HFFc6 (cell line): ENCODE measurements at places on chromosomes 7 and 10.

- no peaks in the 10 kb centered on the region for H3K36me3 ChIP-seq
- peak; percentile 43 for DNase-seq
- no peaks in the 10 kb centered on the region; the same call in 1 of the 2 replicates for H3K27me3 ChIP-seq
- H3K4me3 ChIP-seq, result no peak overlapping the region
- peaks cover 16% of the 10 kb centered on the region for H3K4me1 ChIP-seq
- H3K27ac ChIP-seq, result no peak overlapping the region
Measured at GRCh38 chr7:111005445-111005844, 85.5 kb upstream of the LRRN3 start.

DNA sequence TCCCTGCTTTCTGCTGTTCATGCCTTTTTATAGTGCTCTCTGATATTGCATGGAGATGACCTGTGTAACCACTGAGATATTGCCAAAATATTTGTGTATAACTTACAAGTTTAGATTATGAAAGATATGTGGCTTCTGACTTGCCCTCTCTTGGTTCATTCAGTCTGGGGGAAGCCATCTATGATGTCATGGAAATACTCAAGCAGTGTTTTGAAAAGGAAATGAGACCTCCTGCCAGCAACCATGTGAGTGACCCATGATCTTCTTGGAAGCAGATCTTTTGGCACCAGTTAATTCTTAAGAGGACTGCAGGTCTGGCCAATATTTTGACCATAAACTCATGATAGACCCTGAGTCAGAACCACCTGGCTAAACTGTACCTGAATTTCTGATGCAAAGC lies 183.0 kb downstream of the THSD7A start:
- no peak for DNase-seq
- no peaks in the 10 kb centered on the region for H3K27me3 ChIP-seq
- H3K4me3 ChIP-seq, result no peak overlapping the region
- H3K4me1 ChIP-seq, result no peaks in the 10 kb centered on the region

GRCh38 chr10:14541379-14541778 lies 210.7 kb upstream of the FRMD4A start:
- peaks cover 10% of the 10 kb centered on the region; the same call in 1 of the 2 replicates for H3K36me3 ChIP-seq
- H3K27me3 ChIP-seq, result no peaks in the 10 kb centered on the region; the same call in 1 of the 2 replicates
- peaks cover 14% of the 10 kb centered on the region for H3K4me1 ChIP-seq

DNA sequence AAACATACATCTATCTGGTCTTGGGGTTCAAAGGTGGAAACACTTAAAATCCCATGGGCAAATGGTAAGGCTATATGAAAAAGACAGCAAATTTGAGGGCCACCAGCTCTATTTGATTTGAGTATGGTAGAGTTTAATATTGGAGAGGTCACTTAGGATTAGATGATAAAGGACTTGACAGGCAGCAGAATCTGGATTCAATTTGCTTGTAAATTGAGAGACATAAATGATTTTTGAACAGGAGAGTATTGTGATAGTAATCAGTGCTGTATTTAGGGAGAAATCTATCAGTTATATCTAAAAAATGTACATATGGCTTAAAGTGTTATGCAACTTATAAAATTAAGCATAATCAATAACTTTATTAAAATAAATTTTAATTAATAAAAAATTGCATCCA lies 155.2 kb downstream of the SEMA3A start:
- no peak overlapping the region for H3K4me3 ChIP-seq
- H3K36me3 ChIP-seq, result peaks cover 8% of the 10 kb centered on the region
- no peak overlapping the region for H3K27ac ChIP-seq
- H3K4me1 ChIP-seq, result peaks cover 35% of the 10 kb centered on the region

GRCh38 chr10:69789164-69789576 lies 12.5 kb upstream of the COL13A1 start:
- no peaks in the 10 kb centered on the region for H3K4me1 ChIP-seq
- peaks cover 27% of the 10 kb centered on the region for H3K27me3 ChIP-seq
- no peak overlapping the region for H3K4me3 ChIP-seq
- H3K27ac ChIP-seq, result no peak overlapping the region
- DNase-seq, result no peak
- no peaks in the 10 kb centered on the region; the same call in 1 of the 2 replicates for H3K36me3 ChIP-seq

- no peak overlapping the region for H3K27ac ChIP-seq
- H3K27me3 ChIP-seq, result peaks cover 16% of the 10 kb centered on the region
- H3K4me3 ChIP-seq, result no peak overlapping the region
- peaks cover 16% of the 10 kb centered on the region for H3K36me3 ChIP-seq
Measured at GRCh38 chr7:44061645-44062179, 3.7 kb downstream of the PGAM2 start.

GRCh38 chr10:62582804-62583208 lies 208.6 kb downstream of the ZNF365 start:
- DNase-seq, result peak; percentile 96
- peaks cover 82% of the 10 kb centered on the region for H3K4me1 ChIP-seq
- peak overlapping the region; percentile 94 for H3K27ac ChIP-seq
- H3K36me3 ChIP-seq, result peaks cover 3% of the 10 kb centered on the region; the same call in 1 of the 2 replicates
- peak overlapping the region; percentile 64 for H3K4me3 ChIP-seq

- no peaks in the 10 kb centered on the region for H3K36me3 ChIP-seq
- peaks cover 10% of the 10 kb centered on the region for H3K27me3 ChIP-seq
- H3K4me3 ChIP-seq, result no peak overlapping the region; the same call in 1 of the 2 replicates
- no peak for DNase-seq
- peaks cover 28% of the 10 kb centered on the region for H3K4me1 ChIP-seq
Measured at GRCh38 chr10:28719789-28720436, 42.6 kb downstream of the BAMBI start.
